ENCODE measurements at places on chromosomes 5 and 9.

- DNase-seq: no peak
These were observed 26.6 kb downstream of the NEK6 start for GRCh38 chr9:124284237-124284831.

GRCh38 chr5:342501-343460, 21.3 kb downstream of the AHRR start:
- DNase-seq: no peak

DNA sequence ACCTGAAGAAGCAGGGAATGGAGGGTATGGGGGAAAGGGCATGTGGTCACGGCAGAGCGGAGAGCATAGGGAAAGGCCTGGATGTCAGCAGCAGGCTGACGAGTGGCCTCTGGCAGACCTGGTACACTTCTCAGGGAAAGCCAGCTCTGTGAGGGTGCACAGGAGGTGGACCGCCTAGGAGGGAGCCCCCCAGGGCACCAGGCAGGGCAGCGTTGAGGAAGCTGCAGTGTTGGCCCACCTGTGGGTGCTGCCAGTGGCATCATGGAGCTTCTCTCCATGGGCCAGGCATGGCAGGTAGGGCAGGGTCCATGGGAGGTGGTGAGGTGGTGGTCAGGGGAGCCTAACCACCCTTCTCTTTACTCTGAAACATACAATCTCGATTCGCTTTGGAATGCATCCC, 143.0 kb upstream of the PITX1 start:
- DNase-seq: no peak

GRCh38 chr9:15982182-15982581, 429.3 kb downstream of the CCDC171 start:
- no peak for DNase-seq

- DNase-seq: peak; percentile 10
These were observed 13.1 kb downstream of the GPRIN1 start for GRCh38 chr5:176596689-176597416.

DNA sequence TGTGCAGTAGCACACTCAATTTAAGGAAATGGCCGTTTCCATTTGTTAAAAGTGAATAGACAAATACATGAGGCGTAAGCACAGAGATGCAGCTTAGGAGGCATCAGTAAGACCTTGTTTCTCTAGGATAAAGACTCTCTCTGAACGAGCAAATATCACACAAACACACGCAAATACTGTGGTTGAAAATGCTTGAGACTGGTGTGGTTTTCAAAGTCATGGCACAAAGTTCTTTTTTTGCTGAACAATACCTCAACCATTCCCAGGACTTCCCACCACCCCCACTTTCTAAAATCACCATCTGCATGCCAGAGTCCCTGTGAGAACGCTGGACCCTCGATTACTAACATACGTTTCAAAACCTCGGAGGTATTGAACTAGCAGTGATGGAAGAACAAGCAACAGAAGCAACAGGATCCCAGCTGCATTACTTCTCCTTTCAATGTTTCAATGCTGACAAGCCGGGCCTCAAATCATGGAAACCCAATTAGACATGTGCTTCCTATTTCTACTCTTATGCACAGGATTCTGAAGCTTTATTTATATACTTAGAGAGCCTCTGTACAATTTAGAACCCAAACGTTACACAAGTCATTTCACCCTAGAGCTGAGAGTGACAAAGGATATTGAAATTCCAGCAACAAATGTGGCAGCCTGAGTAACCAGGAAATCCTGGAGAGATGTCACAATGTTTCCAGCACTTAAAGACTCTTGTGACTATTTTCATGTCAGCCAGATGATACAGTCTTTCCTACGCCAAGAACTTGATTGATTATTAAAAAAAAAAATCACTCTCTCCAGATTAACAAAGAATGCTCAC, 63.9 kb downstream of the CDC14B start:
- no peak for DNase-seq

DNA sequence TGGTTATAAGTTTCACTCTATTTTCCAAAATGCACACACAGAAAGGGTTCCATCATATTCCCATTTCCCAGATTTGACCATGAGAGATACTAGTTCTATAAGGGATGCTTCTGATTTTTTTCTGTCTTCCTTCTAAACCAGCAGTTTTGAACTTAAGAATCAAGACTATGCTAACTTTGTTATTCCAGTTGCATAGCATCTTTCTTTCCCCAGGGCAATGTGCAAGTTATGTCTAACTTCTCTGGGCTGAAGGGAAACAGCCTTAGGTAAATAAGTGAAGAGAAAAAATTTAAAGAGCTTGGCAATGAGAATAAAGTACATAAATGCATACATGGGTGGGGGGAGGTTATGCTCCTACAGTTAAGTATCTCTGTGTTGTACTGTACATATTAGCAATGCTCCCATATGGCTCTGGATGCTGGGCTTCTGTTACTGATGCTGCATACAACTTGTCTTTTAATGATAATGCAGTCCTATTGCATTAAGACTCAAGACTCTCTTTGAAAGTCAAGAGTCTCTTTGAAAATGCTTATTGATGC, 125.8 kb upstream of the SLC12A2 start:
- DNase-seq: no peak

GRCh38 chr5:173727839-173728778, 111.7 kb upstream of the BOD1 start:
- no peak for DNase-seq

DNA sequence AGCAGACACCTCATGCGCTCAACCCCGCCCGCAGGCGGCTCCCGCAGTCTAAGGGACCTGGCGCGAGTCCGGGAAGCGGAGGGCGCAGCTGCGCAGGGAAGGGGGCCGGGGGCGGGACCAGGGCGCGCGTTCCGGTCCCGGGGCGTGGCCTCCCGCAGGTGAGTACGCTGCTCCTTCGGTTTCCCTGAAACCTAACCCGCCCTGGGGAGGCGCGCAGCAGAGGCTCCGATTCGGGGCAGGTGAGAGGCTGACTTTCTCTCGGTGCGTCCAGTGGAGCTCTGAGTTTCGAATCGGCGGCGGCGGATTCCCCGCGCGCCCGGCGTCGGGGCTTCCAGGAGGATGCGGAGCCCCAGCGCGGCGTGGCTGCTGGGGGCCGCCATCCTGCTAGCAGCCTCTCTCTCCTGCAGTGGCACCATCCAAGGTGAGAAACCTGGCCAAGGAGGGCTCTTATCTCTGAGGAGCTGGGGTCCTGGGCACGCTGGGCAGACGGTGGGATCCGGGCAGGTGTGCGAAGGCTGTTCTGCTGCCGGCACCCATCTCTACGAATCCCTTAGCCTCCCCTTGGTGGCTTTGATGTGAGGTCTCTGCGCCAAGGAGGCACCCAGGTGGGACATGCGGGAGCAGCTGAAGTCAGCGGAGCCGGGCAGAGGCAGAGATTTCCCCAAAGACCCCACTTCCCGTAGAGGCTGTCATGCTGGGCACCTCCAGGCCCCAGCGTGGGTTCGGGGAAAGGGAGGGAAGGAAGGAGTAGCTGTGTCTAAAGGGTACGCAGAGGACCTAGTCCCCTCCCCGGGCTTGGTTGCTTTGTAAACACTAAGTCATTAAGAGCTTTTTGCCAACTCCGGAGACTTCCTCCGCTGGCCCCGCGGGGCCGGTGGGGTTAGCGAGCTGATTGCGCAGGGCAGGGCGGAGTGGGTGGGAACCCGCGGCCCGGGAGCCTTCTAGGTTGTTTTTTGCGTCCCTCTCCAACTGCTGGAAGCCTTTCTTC, at the start of gene F2RL1:
TSS of gene F2RL1 (plus strand) at position 187 of the 988 bp plus-strand sequence. CDS start at position 340, 153 bp downstream.
- DNase-seq: no peak

- no peak for DNase-seq
These were observed 12.4 kb downstream of the TTC39B start for GRCh38 chr9:15294604-15295003.
